CD14-positive monocyte (primary cell): ENCODE measurements at places on chromosomes 6 and 20. TPM values are rescaled to one million over a fixed set of nuclear protein-coding genes. Genes with fewer than 3 reads are reported as not detected.

OPRM1 gene
- polyA plus RNA-seq, result not detected in 2 replicates

TSBP1 gene
- not detected in 2 replicates for polyA plus RNA-seq

SLC16A10 gene
- polyA plus RNA-seq, result 0.15 TPM

CDH26 gene
- 1.2 and 2.0 TPM in 2 replicates for polyA plus RNA-seq

HELZ2 gene
- 3.3 TPM for polyA plus RNA-seq

PLA2G7 gene
- polyA plus RNA-seq, result 24.4 TPM

FOXC1 gene
- polyA plus RNA-seq, result not detected

- no peak overlapping the region for H3K4me3 ChIP-seq
- no peaks in the 10 kb centered on the region for H3K27me3 ChIP-seq
- DNase-seq, result no peak
- no peak overlapping the region for H3K27ac ChIP-seq
- H3K36me3 ChIP-seq, result peaks cover 51% of the 10 kb centered on the region
These were observed 4.6 kb downstream of the NELFCD start for GRCh38 chr20:58985656-58986055.

- no peak for DNase-seq
- H3K36me3 ChIP-seq, result no peaks in the 10 kb centered on the region
- H3K27me3 ChIP-seq, result no peaks in the 10 kb centered on the region
These were observed 35.4 kb upstream of the PIM1 start for GRCh38 chr6:37134396-37135191.

GRCh38 chr6:109922851-109923250, 55.3 kb upstream of the GPR6 start:
- no peaks in the 10 kb centered on the region for H3K4me1 ChIP-seq
- H3K36me3 ChIP-seq, result no peaks in the 10 kb centered on the region
- no peak for DNase-seq
- no peak overlapping the region for H3K4me3 ChIP-seq
- H3K27ac ChIP-seq, result no peak overlapping the region

GRCh38 chr6:98924647-98925046, 23.1 kb downstream of the FBXL4 start:
- no peak for DNase-seq
- H3K27me3 ChIP-seq, result no peaks in the 10 kb centered on the region
- H3K27ac ChIP-seq, result no peak overlapping the region
- no peak overlapping the region for H3K4me3 ChIP-seq

DNA sequence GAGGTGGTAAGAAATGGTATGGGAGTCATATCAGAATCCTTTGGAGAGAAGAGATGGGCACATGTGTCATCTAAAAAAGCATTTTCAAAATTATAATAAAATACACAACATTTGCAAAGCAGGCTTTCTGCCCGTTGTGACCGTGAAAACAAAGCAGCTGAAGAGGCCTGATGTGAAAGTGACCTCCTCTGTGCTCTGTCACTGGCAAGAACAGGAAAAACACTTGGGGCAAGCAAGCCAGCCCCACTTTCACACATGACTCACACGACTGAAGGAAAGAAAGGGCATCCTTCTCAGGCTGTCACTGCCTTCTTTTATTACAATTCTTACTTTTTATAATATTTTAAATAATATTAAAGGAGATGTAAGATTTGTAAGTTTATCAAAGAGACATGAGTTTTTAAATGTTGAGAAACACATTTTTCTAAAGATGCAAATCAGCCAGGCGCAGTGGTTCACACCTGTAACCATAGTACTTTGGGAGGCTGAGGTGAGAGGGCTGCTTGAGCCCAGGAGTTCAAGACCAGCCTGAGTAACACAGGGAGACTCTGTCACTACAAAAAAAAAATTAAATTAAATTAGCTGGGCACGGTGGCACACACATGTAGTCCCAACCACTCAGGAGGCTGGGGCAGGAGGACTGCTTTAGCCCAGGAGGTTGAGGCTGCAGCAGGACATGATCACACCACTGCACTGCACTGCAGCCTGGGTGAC, 143.7 kb downstream of the BTBD9 start:
- no peak for DNase-seq
- H3K4me1 ChIP-seq, result no peaks in the 10 kb centered on the region
- H3K27ac ChIP-seq, result no peak overlapping the region
- no peaks in the 10 kb centered on the region for H3K36me3 ChIP-seq
- no peaks in the 10 kb centered on the region for H3K27me3 ChIP-seq

- no peaks in the 10 kb centered on the region for H3K36me3 ChIP-seq
- no peaks in the 10 kb centered on the region for H3K4me1 ChIP-seq
- no peak overlapping the region for H3K4me3 ChIP-seq
- H3K27ac ChIP-seq, result no peak overlapping the region
These were observed 38.7 kb downstream of the SCP2D1 start for GRCh38 chr20:18852318-18852717.

- H3K4me1 ChIP-seq, result peaks cover 17% of the 10 kb centered on the region
- peak overlapping the region; percentile 83 for H3K4me3 ChIP-seq
- H3K36me3 ChIP-seq, result no peaks in the 10 kb centered on the region
- H3K27me3 ChIP-seq, result no peaks in the 10 kb centered on the region
- peak overlapping the region; percentile 94 for H3K27ac ChIP-seq
These were observed 520 bp upstream of the TAB2 start for GRCh38 chr6:149316740-149317643.

DNA sequence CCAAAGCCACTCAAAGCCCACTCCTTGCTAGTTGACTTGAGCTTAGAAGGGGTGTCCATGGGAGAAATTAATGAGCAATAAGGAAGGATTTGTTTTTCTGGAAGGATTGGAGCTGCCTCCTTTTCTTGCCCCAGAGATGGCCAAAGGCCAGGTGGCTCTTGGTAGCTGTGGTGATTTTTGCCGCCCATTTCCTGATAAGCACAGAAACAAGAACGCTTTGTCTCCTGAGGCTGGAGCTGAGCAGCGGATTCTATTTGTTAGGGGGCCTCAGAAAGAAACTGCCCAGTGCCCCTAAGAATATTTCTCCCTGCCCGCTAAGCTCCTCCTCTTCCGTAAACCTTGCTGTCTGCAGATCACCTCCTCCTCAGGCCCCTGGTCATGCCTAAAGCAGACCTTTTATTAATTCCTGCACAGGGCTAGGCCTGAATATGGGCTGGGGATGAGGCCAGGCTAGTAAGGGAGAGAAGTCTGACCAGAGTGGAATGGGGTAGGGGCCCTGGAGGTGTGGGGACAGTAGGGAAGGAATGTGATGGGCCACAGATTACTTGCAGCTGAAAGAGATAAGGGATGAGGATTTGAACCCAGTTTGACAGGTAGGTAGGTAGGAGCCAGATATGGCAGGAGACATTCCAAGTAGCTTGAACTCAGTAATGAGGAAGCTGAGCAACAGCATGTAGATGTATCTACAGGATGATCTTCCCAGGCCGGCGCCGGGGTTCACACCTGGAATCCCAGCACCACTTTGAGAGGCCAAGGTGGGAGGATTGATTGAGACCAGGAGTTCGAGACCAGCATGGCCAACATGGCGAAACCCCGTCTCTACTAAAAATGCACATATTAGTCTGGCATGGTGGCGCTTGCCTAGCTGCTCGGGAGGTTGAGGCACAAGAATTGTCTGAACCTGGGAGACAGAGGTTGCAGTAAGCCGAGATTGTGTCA, 71.2 kb upstream of the NAA20 start:
- peaks cover 59% of the 10 kb centered on the region for H3K36me3 ChIP-seq
- no peak overlapping the region for H3K27ac ChIP-seq

- no peaks in the 10 kb centered on the region for H3K36me3 ChIP-seq
- no peaks in the 10 kb centered on the region for H3K27me3 ChIP-seq
- no peak overlapping the region for H3K27ac ChIP-seq
- peaks cover 17% of the 10 kb centered on the region for H3K4me1 ChIP-seq
- no peak for DNase-seq
These were observed 11.5 kb downstream of the TAAR2 start for GRCh38 chr6:132612449-132613108.

DNA sequence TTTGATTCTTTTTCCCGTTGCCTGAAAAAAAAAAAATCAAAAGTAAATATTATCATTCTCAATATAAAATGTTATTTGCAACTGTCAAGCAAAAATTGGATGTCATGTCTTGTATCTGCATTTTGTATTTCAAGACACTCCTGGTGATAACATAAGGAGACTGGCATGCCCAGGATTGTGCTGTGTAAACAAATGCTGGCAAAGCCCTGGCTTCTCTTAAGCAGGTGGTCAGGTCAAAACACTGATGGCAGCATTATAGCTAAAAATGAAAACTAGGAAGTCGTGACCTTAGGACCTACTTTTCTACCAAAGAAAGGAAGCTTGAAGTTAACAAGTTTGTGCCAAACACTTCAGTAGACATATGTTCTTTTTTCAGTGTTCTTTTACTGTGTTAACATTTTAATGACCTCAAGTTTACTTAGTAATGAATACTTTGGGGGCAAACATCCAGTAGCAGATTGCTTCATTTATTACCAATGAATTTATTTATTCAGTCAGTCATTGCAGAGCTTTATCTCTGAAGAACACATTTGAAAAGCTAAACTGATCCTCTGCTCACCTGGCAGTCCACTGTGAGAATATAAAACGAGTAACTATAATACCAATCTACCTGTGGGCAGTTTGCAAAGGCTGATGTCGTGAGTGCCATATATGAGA, 243.1 kb upstream of the FLRT3 start:
- H3K27ac ChIP-seq, result no peak overlapping the region
- DNase-seq, result no peak
- no peaks in the 10 kb centered on the region for H3K4me1 ChIP-seq
- H3K36me3 ChIP-seq, result no peaks in the 10 kb centered on the region

- no peak for DNase-seq
- H3K4me1 ChIP-seq, result no peaks in the 10 kb centered on the region
- H3K27ac ChIP-seq, result no peak overlapping the region
These were observed 251.5 kb downstream of the TFAP2A start for GRCh38 chr6:10163203-10163962.

- H3K4me3 ChIP-seq, result no peak overlapping the region
- H3K4me1 ChIP-seq, result peaks cover 11% of the 10 kb centered on the region
- H3K27ac ChIP-seq, result no peak overlapping the region
- no peaks in the 10 kb centered on the region for H3K27me3 ChIP-seq
These were observed 56.0 kb downstream of the CEBPB start for GRCh38 chr20:50246367-50247195.

DNA sequence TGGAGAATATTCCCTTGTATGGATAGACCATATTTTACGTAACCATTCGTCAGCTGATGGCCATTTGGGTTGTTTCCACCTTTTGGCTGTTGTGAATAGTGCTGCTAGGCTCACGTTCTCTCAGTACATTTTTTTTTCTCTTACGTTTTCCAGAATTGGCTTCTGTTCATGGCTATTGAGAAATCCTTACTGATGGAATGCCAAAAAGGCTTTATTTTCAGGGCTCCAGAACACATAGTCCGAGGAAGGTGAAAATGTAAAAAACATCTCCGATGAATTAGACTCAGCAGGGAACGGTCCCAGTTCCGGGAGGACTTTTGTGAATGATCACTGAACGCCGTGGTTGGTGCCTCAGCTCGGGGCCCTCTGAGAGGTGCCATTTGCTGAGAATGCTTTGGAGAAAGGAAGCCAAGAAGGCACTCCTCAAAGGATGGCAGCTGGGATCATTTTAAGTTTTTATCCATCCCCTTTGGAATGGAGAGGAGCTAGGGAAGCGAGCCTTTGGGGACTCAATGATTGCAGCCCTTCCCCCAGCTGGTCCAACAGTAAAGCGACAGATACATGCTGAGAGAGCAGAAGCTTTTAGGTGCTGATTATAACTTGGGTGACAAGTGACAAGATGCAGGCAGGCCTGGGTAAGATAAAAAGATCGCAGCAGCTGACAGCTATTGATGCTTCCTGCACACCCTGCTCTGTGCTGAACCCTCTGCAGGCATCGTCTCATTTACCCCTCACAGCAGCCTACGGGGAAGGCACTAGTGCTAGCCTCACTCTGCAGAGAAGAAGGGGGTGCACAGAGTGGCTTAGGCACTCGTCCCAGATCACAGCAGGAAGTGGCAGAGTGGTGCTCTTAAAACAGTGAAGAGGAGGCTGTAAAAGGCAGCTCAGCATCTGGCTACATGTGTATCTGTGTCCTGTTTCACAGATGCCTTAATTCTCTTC, 133.4 kb upstream of the KCNG1 start:
- no peak overlapping the region for H3K27ac ChIP-seq
- no peaks in the 10 kb centered on the region for H3K4me1 ChIP-seq
- DNase-seq, result no peak

DNA sequence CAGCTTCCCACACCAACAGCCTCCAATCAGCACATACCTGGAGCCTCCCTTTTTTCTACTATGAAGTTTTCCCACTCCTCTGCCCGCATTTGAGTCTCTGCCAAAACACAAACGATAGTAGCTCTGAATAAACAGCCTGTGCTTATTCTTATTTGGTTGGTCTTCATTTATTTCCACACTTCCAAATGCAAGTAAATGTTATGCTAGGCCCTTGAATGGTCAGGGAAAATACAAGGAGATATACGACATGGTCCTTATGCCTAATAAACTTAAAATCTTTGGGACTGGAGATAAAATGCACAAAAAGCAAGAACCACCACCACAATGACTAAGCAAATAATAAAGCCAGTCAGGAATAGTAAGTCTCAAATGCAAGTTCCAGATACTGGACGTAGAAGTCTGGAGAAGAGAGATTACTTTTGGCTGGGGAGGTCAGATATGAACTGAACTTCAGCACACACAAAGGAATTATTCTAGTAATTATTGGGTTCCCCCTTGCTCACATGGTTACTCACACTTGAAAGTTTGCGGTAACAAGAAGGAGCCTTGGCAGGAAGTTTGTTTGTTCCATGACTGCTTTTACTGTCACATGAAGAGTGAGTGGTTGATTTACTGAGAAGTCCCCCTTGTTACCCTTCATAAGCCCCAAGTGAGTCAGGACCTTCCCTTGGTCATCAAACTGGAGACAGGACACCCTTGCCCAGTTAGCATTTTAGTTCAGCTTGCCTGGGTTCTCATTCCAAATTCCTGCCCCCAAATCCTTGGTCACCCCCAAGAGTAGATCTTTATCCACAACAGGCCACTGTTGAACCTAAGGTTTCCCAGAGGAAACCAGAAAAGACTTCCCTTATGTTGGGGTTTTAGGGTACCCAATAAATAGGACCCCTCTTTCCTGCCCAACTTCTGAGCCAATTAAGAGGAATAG, 511.2 kb upstream of the JARID2 start:
- H3K27ac ChIP-seq, result peak overlapping the region; percentile 99
- no peaks in the 10 kb centered on the region for H3K36me3 ChIP-seq
- H3K4me1 ChIP-seq, result peaks cover 60% of the 10 kb centered on the region
- no peak overlapping the region for H3K4me3 ChIP-seq
- no peaks in the 10 kb centered on the region for H3K27me3 ChIP-seq

DNA sequence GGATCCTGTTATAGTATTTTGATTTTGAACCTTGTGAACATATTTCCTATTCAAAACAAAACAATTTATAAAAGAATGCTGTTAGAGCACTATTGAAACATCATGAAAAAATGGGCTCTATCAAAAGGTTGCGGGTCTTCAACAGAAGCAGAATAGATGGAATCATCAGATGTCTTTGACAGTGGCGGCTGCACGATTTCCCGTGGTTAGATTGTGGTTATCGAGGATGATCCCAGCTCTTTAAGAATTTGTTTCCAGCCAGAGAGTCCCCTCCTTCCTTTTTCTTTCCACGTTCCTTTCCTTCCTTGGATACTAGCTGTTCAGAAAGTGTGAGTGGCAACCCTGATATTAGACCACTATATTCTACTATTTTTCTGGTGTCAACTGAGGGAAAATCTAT, 163.4 kb downstream of the FARS2 start:
- no peak for DNase-seq
- H3K27ac ChIP-seq, result no peak overlapping the region
- H3K4me1 ChIP-seq, result no peaks in the 10 kb centered on the region
- no peak overlapping the region for H3K4me3 ChIP-seq
- H3K36me3 ChIP-seq, result no peaks in the 10 kb centered on the region

- H3K27me3 ChIP-seq, result no peaks in the 10 kb centered on the region
- H3K4me1 ChIP-seq, result peaks cover 12% of the 10 kb centered on the region
- H3K36me3 ChIP-seq, result no peaks in the 10 kb centered on the region
- H3K27ac ChIP-seq, result no peak overlapping the region
These were observed 160.1 kb upstream of the QKI start for GRCh38 chr6:163254341-163254835.

- peak overlapping the region; percentile 3 for H3K4me3 ChIP-seq
- H3K4me1 ChIP-seq, result peaks cover 81% of the 10 kb centered on the region
- peak overlapping the region; percentile 83 for H3K27ac ChIP-seq
- no peak for DNase-seq
These were observed 30.9 kb downstream of the MAP3K5 start for GRCh38 chr6:136761227-136761922.
